ENCODE measurements at places on chromosomes 1 and 21. TPM values are rescaled to one million over a fixed set of nuclear protein-coding genes. Genes with fewer than 3 reads are reported as not detected.

The GABPB2 gene
- total RNA-seq = 8.3 TPM

The PLCH2 gene
- 0.02 TPM for total RNA-seq

The EDN2 gene
- 0.50 TPM for total RNA-seq

The CFHR1 gene
- total RNA-seq = 0.39 TPM

The SPRR2F gene
- not detected for total RNA-seq

The SCNM1 gene
- 39.7 TPM for total RNA-seq

The PLA2G2F gene
- not detected for total RNA-seq

The PRRX1 gene
- 0.10 TPM for total RNA-seq

The AMY1C gene
- not detected for total RNA-seq

The MACO1 gene
- 17.2 TPM for total RNA-seq

The TNFRSF4 gene
- total RNA-seq = not detected

The KLF17 gene
- total RNA-seq = not detected

The NR1I3 gene
- total RNA-seq = not detected

The MUL1 gene
- total RNA-seq = 38.0 TPM

The CR1L gene
- not detected for total RNA-seq

The CYYR1 gene
- not detected for total RNA-seq

The MIA3 gene
- total RNA-seq = 26.5 TPM

The TRNP1 gene
- 3.3 TPM for total RNA-seq

The DCST1 gene
- not detected for total RNA-seq

The GCSAML gene
- total RNA-seq = 0.29 TPM

The KHDRBS1 gene
- 75.3 TPM for total RNA-seq

The DDR2 gene
- 36.5 TPM for total RNA-seq

The ACTA1 gene
- not detected for total RNA-seq

The SLAMF1 gene
- total RNA-seq = not detected

The CCDC27 gene
- total RNA-seq = not detected

The PLK3 gene
- total RNA-seq = 4.6 TPM

The HTR6 gene
- total RNA-seq = not detected

The PGLYRP4 gene
- not detected for total RNA-seq

The TLR5 gene
- total RNA-seq = not detected

The KIF21B gene
- total RNA-seq = 2.4 TPM

The C8B gene
- not detected for total RNA-seq

The GBP6 gene
- total RNA-seq = not detected
